ENCODE measurements at places on chromosomes 16 and 17.

DNA sequence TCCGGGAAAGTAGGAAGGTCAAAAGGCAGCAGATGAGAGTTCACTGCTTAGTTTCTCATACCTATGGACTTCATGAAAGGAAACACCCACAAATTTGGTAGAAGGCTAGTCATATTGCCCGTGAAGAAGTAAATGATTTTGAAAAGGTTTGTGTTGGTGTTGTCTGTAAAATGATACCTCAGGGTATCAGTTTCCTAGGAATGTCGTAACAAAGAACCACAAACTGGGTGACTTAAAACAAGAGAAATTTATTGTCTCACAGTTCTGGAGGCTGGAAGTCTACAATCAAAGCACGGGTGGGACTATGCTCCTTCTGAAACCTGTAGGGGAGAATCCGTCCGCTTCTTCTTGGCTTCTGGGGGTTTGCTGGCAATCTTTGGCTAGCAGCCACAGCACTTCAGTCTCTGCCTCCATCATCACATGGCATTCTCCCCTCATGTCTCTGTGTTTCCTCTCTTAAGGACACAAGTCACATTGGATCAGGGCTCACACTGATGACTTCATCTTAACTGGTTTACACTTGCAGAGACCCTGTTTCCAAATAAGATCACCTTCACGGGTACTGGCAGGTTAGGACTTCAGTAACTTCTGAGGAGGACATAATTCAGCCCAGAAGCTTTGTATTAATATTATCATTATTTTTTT is 2.0 kb upstream of the NAE1 start:
- DNase-seq: no peak

- DNase-seq: no peak
Measured at GRCh38 chr16:53812914-53813313, 109.0 kb downstream of the FTO start.

- DNase-seq: no peak
Measured at GRCh38 chr17:15480204-15480603, 12.8 kb upstream of the CDRT4 start.

- no peak for DNase-seq
Measured at GRCh38 chr17:57900991-57901743, 51.3 kb upstream of the MRPS23 start.

GRCh38 chr16:29848420-29849297 is 14.4 kb downstream of the CDIPT start:
- peak; percentile 60 for DNase-seq

DNA sequence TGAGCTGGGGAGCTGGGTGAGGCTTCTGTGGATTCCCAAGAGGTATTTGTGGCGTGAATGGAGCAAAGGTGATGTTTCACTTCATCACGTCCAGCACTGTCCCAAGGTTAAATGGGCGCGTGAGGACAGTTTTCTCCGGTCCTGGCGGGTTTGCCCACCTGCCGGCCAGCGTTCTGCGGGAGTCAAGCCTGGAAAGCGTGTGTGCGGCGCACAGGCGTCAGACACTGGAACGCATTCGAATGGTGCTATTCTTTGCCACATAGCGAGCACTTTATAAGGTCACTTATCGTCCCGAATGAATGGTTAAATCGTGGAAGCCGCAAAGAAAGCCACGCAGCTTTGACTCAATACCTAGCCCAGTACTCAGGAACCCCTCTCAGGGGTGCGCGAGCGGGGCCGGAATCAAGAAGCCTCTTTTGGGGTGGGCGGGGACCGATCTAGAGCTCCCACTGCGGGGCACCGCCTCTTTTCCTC is 446 bp upstream of the PSMD11 start:
- DNase-seq: no peak

DNA sequence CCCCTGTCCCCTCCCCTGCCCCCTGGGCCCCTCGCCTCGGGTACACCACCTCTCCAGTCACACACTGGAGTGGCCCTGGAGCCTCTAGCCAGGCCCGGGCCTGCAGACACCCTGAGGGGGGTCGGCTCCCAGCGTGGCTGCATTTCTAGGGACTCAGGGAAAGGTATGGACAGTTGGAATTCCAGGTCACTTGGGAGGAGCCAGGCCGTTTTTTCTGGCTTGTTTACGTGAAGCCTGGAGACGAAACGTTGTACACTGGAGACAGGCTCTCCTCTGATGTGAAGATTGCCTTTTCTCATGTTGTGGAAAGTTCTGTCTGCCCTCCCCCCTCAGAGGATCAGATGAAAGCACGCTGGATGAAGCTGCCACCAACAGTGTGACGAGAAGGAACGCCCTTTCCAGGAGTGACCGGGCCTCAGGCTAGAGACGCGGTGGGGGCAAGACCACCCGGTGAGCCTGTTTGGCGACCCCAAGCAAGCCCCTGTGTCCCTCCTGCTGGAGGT is 4.0 kb upstream of the PPP1R27 start:
- no peak for DNase-seq

DNA sequence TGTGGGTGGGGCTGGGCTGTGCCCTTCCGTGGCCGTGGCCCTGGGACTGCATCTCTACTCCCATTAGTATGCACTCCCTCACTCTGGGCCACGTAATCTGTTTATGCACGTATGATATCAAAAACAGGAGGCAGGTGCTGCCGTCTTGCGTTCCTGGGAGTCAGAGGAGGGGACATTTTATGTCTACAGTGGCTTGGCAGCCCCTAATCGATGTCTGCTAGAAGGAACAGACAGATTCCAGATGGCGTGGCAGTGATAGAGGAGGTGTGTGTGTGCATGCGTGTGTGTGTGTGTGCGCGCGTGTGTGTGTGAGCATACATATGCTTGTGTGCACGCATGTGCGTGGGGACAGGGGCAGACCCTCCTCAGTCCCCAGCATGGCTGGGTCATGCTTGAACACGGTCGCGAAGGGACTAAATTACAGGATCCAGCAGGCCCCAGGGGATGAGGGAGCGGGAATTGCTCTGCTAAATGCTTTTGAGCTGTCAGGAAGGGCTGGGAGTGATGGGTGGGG is 44.7 kb downstream of the SREBF1 start:
- DNase-seq: no peak

DNA sequence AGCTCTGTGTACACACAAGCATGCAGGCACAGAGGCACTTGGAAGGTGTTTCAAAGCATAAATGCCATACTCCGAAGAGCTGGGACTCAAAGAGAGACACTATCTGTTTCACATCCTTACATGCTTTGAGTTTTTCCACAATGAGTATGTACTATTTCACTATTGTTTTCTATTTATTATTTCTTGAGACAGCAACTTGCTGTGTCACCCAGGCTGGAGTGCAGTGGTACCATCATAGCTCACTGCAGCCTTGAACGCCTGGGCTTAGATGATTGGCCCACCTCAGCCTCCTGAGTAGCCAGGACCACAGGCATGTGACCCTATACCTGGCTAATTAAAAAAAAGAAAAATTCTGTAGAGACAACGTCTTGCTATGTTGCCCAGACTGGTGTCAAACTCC is 31.6 kb downstream of the CYB5D2 start:
- no peak for DNase-seq

DNA sequence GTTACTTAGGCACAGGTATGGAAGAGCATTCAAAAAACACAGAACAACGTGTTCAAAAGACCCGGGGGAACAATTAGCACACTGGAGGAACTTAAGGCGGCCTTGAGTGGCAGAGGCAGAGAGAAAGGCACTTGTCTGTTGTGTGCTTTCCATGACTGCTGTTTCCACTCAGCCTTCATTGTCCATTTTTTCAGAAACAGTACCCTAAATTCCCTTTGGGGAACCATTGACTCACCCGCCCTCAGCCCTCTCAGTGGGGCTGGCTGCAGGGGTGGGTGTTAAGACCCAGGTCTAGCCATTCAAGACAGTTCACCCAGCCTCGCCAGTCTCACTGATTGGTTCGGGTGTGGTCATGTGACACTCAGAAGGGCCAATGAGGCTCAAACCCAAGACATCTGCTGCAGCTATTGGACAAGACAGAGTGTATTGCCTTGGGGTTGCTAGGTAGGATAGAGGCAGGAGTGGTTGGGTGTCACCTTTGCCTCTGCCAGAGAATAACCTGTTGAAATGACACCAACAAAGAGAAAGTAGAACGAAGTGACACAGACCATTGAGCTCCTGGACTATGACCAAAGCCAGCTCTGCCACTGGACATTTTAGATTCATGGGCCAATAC is 19.6 kb upstream of the CEP20 start:
- DNase-seq: peak; percentile 70

DNA sequence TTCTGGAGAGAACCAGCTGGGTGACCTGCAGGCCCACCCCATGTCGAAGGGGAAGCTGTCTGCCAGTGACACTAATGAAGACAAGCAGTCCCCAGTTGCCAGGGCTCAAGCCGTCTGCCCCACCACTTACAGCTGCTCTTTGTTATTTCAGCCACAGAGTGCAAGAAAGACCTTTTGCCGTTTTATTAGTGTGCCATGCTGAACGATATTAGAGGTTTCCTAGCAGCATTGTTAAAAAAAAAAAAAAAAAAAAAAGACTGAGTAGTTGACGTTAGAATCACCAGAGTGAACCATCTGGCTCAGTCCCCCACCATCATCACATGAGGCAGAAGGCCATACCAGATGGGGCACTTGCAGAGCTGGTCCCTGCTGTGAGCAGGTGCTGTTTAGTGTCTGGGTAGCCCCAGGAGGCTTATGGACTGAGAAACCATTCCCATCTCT is 26.5 kb upstream of the SLC39A11 start:
- DNase-seq: no peak

- DNase-seq: no peak
Measured at GRCh38 chr17:72439893-72440502, 319.2 kb downstream of the SOX9 start.

DNA sequence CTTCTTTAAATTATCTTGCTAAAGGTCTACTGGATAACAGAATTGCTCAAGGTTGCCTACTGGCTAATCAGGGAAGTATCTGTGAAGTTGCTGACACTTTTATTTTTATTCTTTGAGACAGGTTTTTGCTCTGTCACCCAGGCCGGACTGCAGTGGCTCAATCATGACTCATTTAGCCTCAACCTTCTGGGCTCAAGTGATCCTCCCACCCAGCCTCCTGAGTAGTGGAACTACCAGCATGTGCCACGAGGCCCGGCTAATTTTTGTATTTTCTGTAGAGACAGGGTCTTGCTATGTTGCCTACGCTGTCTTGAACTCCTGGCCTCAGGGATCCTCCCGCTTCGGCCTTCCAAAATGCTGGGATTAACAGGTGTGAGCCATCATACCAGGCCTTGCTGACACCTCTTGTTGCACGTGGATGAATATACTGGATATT is 43.1 kb downstream of the GLG1 start:
- DNase-seq: no peak

GRCh38 chr17:78337244-78338109 is 22.4 kb downstream of the SOCS3 start:
- no peak for DNase-seq

GRCh38 chr16:56932721-56933619 is 1.0 kb downstream of the HERPUD1 start:
- peak; percentile 18 for DNase-seq

GRCh38 chr17:34723875-34724274 is 144.5 kb downstream of the TMEM132E start:
- DNase-seq: no peak

DNA sequence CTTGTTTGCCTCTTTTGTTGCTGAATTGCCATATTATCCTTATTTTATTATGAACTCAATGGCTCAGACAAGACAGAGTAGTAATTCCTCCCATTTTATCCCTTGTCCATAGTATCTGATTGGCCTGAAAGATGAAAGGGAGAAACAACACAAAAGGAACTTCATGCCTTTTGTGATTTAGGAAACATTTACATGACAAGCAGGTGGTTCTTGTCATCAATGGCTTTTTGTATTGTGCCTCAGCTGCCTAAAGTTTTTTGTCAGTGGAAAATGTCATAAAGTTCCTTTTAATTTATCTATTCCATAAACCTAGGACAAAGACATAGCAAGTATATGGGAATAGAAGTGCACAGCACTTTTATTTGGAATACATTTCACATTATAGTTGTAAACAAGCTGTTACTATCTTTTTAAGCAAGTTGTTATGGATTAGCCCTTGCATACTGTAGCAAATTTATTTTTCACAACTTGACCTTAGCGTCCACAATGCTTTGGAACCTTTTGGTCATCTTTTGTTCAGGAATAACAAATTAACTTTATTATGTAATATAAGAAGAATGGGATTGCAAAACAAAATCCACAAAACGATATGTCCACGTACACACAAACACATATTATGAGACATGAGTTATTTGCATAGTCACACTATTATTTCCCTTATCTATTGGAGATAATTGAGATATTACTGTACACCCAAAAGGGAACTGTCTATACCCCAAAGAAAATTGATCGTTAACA is 12.4 kb upstream of the MPHOSPH6 start:
- no peak for DNase-seq

GRCh38 chr16:70576431-70577255 is 53.0 kb downstream of the SF3B3 start:
- no peak for DNase-seq

DNA sequence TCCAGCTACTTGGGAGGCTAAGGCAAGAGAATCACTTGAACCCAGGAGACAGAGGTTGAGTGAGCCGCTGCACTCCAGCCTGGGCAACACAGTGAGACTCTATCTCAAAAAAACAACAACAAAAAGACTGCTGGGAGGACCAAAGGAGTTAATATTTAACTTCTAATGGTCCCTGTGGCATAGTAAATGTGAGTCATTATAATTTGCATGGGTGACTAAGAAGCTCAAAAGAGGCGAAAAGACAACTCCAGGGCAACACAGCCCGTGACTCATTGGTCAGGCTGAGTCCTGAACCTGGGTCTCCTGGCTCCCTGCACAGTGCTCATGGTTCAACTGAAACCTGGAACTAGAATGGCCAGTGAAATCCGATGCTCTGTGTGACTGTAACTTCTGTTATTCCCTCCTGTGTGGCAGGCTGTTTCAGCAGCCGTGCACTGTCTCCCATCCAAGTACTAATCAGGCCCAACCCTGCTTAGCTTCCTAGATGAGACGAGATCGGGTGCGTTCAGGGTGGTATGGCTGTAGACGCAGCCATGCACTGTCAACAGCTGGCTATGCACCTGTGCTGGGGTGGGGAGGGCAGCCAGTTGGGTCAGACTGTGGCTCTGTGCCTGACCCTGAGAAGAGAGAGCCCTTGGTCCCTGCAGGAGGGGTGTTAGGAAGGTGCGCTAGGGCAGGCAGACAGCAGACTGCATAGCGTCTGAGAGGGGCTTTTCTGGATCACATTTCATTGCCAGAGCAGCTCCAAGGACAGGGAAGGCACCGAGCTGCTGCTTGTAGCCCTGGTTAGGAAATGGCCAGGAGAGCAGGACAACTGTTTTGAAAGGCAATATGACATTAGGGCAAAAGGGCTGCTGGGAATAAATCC is 14.5 kb upstream of the GPRC5C start:
- no peak for DNase-seq

DNA sequence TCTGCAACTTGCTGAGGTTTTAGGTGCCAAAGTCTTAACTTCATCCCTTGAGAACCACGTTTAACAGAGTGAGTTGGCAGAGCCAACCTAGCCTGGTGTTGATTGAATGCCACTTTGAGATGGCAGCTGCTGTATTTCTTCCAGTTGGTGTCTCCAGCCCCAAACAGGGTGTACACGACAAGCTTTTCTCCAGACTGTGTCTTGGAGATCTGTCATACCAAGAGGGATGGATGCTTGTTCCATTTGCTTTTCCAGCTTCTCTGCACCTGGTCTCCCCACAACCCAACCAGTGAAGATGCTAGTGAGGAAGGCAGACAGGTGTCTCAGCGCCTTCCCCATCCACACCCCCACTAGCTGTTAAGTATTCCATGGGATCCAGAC is 141.1 kb upstream of the HS3ST2 start:
- no peak for DNase-seq

GRCh38 chr16:2532494-2533141 is 1.4 kb upstream of the CEMP1 start:
- peak; percentile 32 for DNase-seq

Data from T-helper 2 cell (primary cell).